ENCODE measurements at places on chromosomes 4 and X.

DNA sequence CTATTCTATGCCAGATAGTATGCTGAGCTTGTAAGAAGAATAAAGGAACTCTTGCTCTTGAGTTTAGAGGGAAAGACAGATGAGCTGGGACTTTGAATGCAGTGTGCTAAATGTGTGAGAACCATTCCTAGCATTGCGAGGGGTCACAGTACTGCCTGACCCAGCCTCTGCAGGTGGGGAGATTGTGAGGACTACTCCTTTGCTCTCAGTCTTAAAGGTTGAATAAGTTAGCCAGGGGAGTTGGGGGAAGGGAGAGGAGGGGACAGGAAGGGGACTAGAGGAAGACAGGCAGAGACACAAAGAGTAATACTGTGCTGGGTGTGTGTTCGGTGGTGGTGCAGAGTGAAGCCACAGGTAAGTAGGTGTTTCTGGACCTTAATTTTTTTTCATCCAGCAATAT is 41.7 kb downstream of the DCUN1D4 start:
- no peak for DNase-seq

- DNase-seq, result no peak
Observed at GRCh38 chr4:77367638-77368037, 210.6 kb downstream of the CCNG2 start.

- no peak for DNase-seq
Observed at GRCh38 chrX:7972586-7972985, 45.4 kb upstream of the PNPLA4 start.

DNA sequence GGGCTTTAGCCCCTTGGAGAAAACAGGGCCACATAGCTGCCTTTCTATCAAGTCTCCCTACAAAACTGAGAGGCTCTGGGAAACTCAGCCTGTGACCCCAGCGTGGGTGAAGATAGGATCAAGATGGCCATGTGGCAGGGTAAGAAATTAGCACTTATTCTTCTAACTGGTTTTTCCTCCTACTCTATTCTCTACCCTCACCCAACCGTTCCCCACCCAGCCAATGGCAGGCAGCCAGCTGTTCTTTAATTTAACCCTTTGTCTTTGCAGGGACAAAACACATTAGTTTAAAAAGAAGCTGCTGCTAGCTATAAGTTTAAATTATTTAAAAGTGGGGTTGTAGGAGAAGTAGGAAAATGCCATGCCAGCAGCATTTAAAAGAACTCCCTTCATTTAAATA is 2.8 kb downstream of the CLCN5 start:
- no peak for DNase-seq

DNA sequence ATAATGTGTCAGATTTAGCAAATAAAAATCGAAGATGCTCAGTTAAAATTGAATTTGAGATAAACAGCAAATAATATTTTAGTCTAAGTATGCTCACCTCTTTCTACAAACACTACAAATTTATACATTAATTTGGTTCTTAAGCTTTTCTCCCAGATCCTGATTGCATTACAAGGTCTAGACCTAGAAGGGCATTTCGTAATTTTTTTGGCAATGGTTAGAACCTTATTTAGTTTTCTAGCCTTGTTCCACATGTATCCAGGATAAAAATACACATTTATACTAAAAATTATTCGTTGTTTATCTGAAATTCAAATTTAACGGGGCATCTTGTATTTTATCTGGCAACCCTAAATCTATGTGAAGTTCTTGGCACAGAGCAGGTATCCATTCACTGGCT is 2.5 kb upstream of the CDKL5 start:
- DNase-seq, result no peak

DNA sequence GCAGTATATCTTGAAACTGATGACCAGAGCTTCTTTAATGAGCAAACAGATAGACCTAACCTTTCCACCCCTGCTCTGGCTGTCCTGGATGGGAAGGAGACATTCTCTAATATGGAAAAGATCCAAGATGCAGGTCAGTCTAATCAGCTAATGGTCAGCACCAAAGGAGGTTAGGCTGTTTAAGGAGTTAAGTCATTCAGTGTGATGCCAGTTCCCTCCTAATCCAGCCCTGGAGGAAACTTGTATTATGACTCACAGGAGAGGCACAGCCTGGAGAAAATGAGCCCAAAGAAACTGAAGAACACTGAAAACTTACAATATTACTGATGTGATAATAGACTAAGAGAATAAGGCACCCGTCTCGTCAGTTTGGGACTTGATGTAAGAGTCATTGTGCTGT is 323.0 kb downstream of the HNRNPD start:
- no peak for DNase-seq

- no peak for DNase-seq
Observed at GRCh38 chr4:7389719-7390118, 45.0 kb downstream of the PSAPL1 start.

GRCh38 chr4:7607156-7607910 is 172.6 kb upstream of the PSAPL1 start:
- no peak for DNase-seq

- DNase-seq, result no peak
Observed at GRCh38 chr4:103400405-103400804, 202.3 kb upstream of the CENPE start.

GRCh38 chr4:118983831-118984230 is 95.2 kb downstream of the SYNPO2 start:
- no peak for DNase-seq

DNA sequence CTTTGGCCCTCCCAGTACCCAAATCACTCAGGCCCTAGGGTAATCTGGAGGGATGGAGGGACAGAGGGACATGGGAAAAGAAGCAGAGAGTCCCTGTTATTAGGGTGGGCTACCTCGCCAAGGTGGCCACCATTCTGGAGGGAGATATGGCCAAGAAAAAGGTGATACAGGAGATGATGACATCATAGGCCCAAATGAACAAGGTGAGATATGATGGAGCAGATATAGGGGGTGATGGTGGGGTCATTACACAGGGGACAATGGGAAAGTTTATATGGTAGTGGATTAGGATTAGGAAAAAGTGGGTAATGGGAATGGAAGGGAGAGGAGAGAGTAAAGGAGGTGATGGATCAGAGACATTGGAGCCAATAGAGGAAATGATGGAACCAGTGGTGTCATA is 12.9 kb upstream of the SYP start:
- no peak for DNase-seq

GRCh38 chr4:79338148-79338547 is 12.3 kb upstream of the NAA11 start:
- no peak for DNase-seq

GRCh38 chr4:173014836-173015235 is 153.8 kb upstream of the GALNT7 start:
- no peak for DNase-seq

DNA sequence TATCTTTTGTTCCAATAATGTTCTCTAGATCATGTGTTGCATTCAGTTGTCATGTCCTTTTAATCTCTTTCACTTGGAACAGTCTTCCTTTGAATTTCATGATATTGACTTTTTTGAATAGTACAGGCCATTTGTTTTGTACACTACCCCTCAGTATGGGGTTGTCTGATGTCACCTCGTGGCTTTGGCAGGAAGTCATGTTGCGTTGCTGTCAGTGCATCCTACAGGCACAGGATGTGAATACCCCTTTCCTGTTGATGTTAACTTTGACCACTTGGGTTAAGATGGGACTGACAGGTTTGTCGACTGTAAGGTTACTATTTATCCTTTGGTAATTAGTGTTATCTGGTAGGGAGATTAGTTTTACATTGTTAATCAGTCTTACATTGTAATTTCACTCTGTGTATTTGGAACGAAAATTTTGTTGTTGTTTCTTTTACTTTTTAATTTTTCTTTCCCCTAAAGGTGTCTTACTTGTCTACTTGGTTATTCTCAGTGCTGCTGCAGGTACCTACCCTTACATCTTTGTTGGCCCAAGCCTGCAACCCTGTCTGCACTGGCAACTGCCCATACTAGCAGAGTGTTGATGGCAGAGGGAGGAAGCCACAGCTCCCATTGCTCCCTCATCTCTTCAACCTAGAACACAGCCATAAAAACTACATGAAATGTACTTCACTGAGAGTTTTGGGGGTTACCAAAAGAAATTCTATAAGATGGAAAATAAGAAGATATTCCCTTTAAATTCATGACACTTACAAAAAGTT is 14.7 kb upstream of the ATP8A1 start:
- DNase-seq, result peak; percentile 50

DNA sequence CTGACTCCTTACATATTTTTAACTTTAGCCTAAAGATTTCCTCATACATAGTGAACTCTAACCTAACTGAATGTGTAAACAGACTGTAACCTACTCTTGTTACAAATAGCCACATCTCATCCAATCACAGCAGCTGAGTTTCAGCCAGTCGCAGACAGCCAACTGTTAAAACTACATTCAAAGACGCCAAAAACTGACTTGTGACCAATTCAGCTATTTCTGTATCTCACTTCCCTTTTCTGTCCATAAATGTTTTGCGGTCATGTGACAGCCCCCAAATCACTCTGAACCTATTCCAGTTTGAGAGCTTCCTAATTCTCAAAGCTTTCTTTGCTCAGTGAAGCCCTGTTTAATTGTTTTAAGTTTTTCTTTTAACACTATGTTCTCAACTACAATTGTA is 2731.9 kb downstream of the ARAP2 start:
- no peak for DNase-seq

DNA sequence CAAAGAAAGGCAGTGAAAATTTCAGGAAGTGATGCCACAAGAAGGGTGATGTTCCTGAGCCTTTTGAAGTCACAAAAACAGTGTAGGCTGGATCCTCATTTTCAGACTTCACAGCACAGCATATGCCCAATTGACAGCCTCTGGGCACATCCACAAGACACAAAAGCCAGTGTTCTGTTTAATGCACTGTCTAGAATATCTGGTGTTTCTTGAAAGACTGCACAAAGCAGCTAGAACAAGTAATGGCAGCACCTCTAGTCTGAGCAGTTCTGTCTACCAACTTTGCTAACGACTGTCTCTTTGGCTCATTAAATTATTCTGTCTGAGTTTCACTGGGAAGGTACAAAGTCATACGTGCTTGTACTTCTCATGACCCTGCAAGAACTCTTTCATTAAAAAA is 417.1 kb upstream of the GALNT7 start:
- no peak for DNase-seq

DNA sequence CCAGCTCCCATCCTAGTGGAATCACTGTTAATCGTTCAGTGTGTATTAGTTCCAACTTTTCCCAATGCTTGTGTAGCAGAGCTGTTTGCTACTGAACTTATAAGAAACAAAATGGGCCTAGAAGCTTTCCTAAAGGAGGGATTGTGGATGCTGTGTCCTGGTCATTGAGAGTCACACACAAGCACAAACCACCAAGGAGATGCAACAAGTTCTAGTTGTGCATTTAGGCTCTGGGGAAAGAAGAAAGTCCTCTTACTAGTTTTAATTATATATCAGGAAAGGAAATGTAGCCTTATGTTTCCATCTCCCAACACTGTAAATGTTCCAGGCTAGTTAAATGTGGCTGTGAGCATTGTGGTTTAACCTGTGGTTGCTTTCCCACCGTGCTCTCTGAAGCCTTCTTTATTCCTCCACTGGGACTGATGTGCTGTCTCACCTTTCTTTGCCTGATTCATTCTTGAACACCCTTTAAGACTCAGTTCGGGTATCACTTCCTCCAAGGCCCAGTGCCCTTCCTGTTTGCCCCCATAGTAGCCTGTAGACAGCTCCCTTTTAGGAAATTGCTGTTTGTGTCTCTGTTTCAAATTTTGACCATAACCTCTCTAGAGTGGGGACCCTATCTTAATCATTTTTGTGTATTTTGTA is 34.3 kb downstream of the ATP10D start:
- peak; percentile 9 for DNase-seq

- DNase-seq, result no peak
Observed at GRCh38 chr4:170491981-170492380, 402.2 kb upstream of the AADAT start.

- DNase-seq, result no peak
Observed at GRCh38 chr4:185640811-185641675, 105.7 kb upstream of the PDLIM3 start.

DNA sequence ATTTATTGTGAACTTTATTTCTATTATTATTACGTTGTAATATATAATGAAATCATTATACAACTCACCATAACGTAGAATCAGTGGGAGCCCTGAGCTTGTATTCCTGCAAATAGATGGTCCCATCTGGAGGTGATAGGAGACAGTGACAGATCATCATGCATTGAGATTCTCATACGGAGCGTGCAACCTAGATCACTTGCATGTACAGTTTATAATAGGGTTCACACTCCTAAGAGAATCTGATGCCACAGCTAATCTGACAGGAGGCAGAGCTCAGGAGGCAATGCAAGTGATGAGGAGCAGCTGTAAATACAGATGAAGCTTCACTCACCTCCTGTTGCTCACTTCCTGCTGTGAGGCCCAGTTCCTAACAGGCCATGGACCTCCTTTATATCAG is 2170.2 kb downstream of the PCDH7 start:
- DNase-seq, result no peak

- DNase-seq, result no peak
Observed at GRCh38 chr4:107060388-107060787, 24.3 kb upstream of the DKK2 start.

GRCh38 chrX:10173331-10173900 is 16.6 kb downstream of the CLCN4 start:
- DNase-seq, result no peak

GRCh38 chrX:40514376-40514775 is 66.4 kb upstream of the ATP6AP2 start:
- DNase-seq, result no peak

- no peak for DNase-seq
Observed at GRCh38 chrX:54444752-54445151, 4.5 kb downstream of the TSR2 start.

DNA sequence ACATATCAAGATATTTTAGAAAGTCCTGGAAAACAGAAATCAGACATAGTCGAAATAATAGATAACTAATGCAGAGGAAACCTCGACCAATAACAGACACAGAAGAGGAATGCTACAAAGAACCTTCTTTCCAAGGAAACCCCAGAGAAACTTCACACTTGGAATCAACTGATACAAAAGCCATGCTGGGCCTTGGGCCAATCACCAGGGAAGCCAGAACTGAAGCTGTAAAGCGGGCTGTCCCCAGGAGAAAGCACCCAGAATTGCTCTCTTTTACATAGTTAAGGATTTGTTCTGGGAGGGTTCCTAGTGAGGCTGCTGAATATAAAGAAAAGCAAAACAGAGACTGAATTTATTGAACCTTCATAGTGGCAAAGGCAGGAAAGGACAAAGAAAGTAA is 100.5 kb downstream of the PRDM5 start:
- no peak for DNase-seq

DNA sequence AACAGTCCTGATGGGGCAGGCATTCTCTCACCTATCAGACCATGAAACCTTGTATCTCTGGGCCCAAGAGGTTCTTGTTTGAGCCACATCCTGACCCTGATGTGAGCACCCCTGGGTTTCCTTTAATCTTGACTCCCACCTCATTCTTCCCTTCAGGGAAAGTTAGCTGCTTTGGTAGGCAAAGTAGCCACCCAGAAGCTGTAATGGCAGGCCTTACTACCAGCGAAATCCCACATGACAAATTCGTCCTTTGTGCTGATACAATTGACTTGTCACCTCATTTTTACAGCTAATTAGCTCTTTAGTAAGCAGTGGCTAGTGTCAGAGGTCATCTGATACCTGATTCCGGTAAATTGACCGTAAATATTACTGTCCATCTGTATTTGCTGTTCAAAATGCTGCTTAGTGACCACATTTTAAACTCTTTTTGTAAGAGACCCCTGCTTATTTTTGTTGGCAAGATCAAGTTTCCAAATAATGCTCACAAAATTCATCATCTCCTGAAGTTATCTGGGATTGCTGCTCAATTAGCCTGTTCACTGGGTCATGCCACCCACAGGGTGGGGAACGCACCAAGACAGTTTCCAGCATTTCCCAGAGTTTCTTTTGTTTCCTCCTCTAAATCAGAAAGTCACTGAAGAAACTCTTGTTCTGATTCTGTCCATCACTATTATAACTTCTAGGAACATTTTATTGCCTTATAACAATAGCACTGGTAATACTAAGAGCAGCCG is 329.7 kb downstream of the GPAT3 start:
- DNase-seq, result no peak

- no peak for DNase-seq
Observed at GRCh38 chr4:124173912-124174311, 538.6 kb downstream of the ANKRD50 start.
